ENCODE measurements at places on chromosomes 1 and 21. TPM values are rescaled to one million over a fixed set of nuclear protein-coding genes. Genes with fewer than 3 reads are reported as not detected.
A peak's percentile ranks its signal among the peaks of the same experiment; 100 is the strongest.

DNA sequence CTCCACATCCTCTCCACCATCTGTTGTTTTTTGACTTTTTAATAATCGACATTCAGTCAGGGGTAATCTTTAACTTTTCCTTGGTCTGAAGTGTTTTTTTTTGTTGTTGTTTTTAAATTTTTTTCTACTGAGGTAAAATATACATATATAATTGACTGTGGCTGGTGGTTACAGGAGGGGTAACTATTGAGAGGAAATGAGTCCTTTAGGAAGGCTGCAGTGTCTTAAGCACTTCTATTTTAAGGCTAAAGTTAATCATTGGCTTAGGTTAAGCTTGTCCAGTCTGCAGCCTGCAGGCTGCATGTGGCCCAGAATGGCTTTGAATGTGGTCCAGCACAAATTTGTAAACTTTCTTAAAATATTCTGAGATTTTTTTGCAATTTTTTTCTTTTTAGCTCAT lies 172.5 kb downstream of the CTH start:
- no peaks in the 10 kb centered on the region for H3K36me3 ChIP-seq
- no peak overlapping the region for H3K4me3 ChIP-seq
- H3K4me1 ChIP-seq: no peaks in the 10 kb centered on the region
- no peak overlapping the region for H3K27ac ChIP-seq
- H3K27me3 ChIP-seq: no peaks in the 10 kb centered on the region

Gene CFH
- 0.36 TPM for total RNA-seq

Gene PLEKHN1
- total RNA-seq: 9.8 TPM

- DNase-seq: no peak
- H3K4me1 ChIP-seq: peaks cover 30% of the 10 kb centered on the region
- peak overlapping the region; percentile 39 for H3K27ac ChIP-seq
- H3K36me3 ChIP-seq: no peaks in the 10 kb centered on the region
These were observed 8.7 kb upstream of the SLX9 start for GRCh38 chr21:44931137-44931500.

Gene EDARADD
- total RNA-seq: 35.4 TPM

Gene DCDC2B
- total RNA-seq: not detected

GRCh38 chr1:208835097-208835463 lies 590.9 kb upstream of the PLXNA2 start:
- no peaks in the 10 kb centered on the region for H3K27me3 ChIP-seq
- H3K4me3 ChIP-seq: no peak overlapping the region
- H3K4me1 ChIP-seq: no peaks in the 10 kb centered on the region
- DNase-seq: no peak
- no peak overlapping the region for H3K27ac ChIP-seq
- no peaks in the 10 kb centered on the region for H3K36me3 ChIP-seq

DNA sequence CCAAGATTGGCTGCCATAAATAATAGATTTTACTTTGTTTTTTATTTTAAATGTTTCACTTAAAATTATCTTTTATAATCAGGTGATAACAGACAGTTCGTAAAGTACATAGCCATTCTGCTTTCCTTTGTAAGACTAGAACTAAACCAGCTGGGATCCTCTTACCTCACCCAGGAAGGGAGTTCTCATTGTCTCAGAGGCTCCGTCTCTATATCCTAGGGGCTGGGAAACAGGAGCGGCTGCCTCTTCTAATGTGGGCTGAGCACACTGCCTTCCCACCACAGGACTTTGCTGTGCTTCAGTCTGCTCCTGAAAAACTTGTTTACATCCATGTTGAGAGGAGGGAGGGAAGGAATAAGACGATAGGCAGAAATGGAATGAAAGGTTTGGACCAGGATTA lies 45.6 kb upstream of the PGD start:
- H3K27me3 ChIP-seq: no peaks in the 10 kb centered on the region
- H3K27ac ChIP-seq: no peak overlapping the region
- no peak overlapping the region for H3K4me3 ChIP-seq
- no peaks in the 10 kb centered on the region for H3K4me1 ChIP-seq
- no peak for DNase-seq
- H3K36me3 ChIP-seq: no peaks in the 10 kb centered on the region

Gene KAZN
- 6.6 TPM for total RNA-seq

Gene C1orf94
- not detected for total RNA-seq

Gene SH3BGRL3
- total RNA-seq: 193 TPM
